ENCODE measurements at places on chromosomes 5 and 9. TPM values are rescaled to one million over a fixed set of nuclear protein-coding genes. Genes with fewer than 3 reads are reported as not detected.
A peak's percentile ranks its signal among the peaks of the same experiment; 100 is the strongest.

GRCh38 chr5:92780057-92780456 lies 801.0 kb downstream of the NR2F1-AS1 start:
- peaks cover 2% of the 10 kb centered on the region for H3K4me1 ChIP-seq
- H3K36me3 ChIP-seq: no peaks in the 10 kb centered on the region
- DNase-seq: no peak
- no peak overlapping the region for H3K4me3 ChIP-seq
- no peak overlapping the region for H3K27ac ChIP-seq

DNA sequence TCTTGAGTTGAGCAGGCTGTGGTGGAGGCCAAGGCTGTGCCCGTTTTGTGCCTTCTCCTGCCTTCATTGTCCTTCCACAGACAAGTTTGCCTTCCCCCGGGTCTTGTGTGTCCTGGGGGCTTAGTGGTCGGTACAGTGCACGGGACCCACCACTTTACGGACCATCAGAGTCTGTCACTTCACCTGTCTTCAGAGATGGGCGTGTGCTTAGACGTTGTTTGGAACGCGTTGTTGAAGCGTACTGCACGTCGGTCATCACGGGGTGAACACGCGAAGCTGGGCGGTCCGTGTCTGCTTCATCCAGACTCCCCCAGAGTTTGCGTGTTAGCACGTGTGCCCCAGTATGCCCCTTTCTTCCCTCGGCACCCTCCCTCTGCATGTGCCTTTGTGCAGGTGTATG lies 24.8 kb downstream of the CEP72 start:
- H3K4me1 ChIP-seq: no peaks in the 10 kb centered on the region
- H3K4me3 ChIP-seq: no peak overlapping the region
- no peak overlapping the region for H3K27ac ChIP-seq
- no peaks in the 10 kb centered on the region for H3K27me3 ChIP-seq
- peaks cover 22% of the 10 kb centered on the region for H3K36me3 ChIP-seq
- no peak for DNase-seq

- DNase-seq: no peak
- H3K36me3 ChIP-seq: no peaks in the 10 kb centered on the region
- H3K4me3 ChIP-seq: no peak overlapping the region
These were observed 120.8 kb upstream of the TNPO1 start for GRCh38 chr5:72695659-72696058.

GRCh38 chr5:138979684-138980280 lies 104.6 kb upstream of the LRRTM2 start:
- no peak overlapping the region for H3K4me3 ChIP-seq
- no peak for DNase-seq
- peaks cover 8% of the 10 kb centered on the region for H3K4me1 ChIP-seq
- H3K36me3 ChIP-seq: no peaks in the 10 kb centered on the region
- H3K27me3 ChIP-seq: no peaks in the 10 kb centered on the region

DNA sequence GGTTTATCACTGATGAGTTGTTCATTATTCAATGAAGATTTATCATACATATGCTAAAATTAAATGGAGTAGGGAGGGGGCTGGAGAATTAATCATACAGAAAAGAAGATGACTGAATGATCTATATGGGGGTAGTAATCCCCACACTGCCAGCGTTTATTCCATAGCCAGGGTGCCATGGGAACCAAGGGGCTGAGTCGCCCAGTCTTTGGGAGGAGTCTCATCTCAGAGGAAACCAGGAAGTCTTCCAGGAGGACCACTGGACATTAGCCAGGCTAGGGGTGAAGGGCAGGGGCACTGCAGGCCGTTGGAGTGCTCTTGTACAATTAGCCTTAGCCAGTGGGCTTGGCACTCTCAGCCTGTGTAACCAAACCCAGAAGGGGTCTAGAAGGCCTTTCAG lies 226.5 kb downstream of the ARL15 start:
- no peak overlapping the region for H3K4me3 ChIP-seq
- H3K27me3 ChIP-seq: no peaks in the 10 kb centered on the region
- no peak overlapping the region for H3K27ac ChIP-seq
- H3K4me1 ChIP-seq: peaks cover 13% of the 10 kb centered on the region

GRCh38 chr5:158769079-158769478 lies 330.6 kb downstream of the EBF1 start:
- H3K27me3 ChIP-seq: no peaks in the 10 kb centered on the region
- H3K4me3 ChIP-seq: no peak overlapping the region
- DNase-seq: no peak

- H3K4me3 ChIP-seq: no peak overlapping the region
- H3K36me3 ChIP-seq: no peaks in the 10 kb centered on the region
- H3K27ac ChIP-seq: no peak overlapping the region
- H3K4me1 ChIP-seq: peaks cover 4% of the 10 kb centered on the region
- H3K27me3 ChIP-seq: 0 out of 2 replicates have a peak, but pooled peaks cover 3% of the 10 kb centered on the region
- DNase-seq: peak; percentile 99
These were observed 812.9 kb upstream of the ZNF608 start for GRCh38 chr5:125559296-125559695.

GRCh38 chr5:72465601-72466563 lies 41.3 kb downstream of the ZNF366 start:
- peaks cover 6% of the 10 kb centered on the region for H3K4me1 ChIP-seq
- no peaks in the 10 kb centered on the region for H3K27me3 ChIP-seq
- H3K27ac ChIP-seq: no peak overlapping the region
- peak; percentile 75 for DNase-seq

DNA sequence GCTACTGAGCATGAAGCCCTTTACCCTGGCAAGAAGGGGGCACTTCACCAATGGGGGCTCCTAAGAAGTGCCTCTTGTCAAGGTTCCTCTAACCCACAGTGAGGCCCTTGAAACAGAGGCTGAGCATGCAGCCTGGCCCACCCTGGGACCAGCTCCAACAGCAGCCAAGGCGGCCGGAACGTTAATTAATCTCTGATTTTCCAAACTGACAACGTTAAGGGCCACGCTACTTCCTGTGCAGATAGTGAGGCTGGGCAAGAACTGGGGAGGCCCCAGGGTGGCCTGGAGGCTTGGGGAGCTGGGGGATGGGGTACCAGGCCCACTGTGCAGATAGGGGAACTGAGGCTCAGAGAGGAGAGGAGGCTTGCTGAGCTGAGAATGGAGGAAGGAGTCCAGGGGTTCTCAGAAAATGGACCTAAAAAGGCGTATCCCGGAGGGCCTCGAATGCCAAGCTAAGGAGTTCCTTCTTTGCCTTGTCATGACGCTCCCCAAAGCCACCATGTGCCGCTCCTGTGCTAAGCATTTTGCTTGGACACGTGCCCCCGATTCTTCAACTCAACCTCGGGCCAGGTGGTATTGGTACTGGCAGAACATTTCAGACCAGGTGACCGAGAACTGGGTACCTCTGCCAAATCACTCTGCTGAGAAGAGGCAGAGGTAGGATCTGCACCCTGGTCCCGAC lies 72.0 kb upstream of the STXBP1 start:
- peaks cover 78% of the 10 kb centered on the region for H3K4me1 ChIP-seq
- H3K4me3 ChIP-seq: no peak overlapping the region
- peaks cover 38% of the 10 kb centered on the region for H3K36me3 ChIP-seq
- H3K27me3 ChIP-seq: no peaks in the 10 kb centered on the region

Gene TMEFF1
- total RNA-seq: 0.90 TPM

Gene FBP1
- total RNA-seq: not detected

Gene SLC6A19
- total RNA-seq: not detected

Gene SH3GL2
- total RNA-seq: under 0.01 TPM
